Temporal lobe (tissue), 4 donors: ENCODE measurements at places on chromosomes 6 and 20. TPM values are rescaled to one million over a fixed set of nuclear protein-coding genes. Genes with fewer than 3 reads are reported as not detected.

The SALL4 gene
- 0.49 TPM for total RNA-seq

The OLIG3 gene
- not detected for total RNA-seq

The TPBG gene
- total RNA-seq: 3.7 TPM

The GUCA1A gene
- total RNA-seq: 1.2 TPM

The UCKL1 gene
- total RNA-seq: 17.5 TPM
